ENCODE measurements at places on chromosomes 7 and 10. TPM values are rescaled to one million over a fixed set of nuclear protein-coding genes. Genes with fewer than 3 reads are reported as not detected.

The COBL gene
- polyA plus RNA-seq = not detected

The TWIST1 gene
- not detected for polyA plus RNA-seq

The OR9A2 gene
- polyA plus RNA-seq = not detected

The TMEM130 gene
- not detected for polyA plus RNA-seq

The MDFIC gene
- polyA plus RNA-seq = 194 TPM

The TAS2R41 gene
- polyA plus RNA-seq = not detected

The ITPRID1 gene
- not detected for polyA plus RNA-seq

The PON3 gene
- polyA plus RNA-seq = not detected

The MACROH2A2 gene
- polyA plus RNA-seq = 4.6 TPM

The TBX20 gene
- polyA plus RNA-seq = not detected

The SOSTDC1 gene
- not detected for polyA plus RNA-seq

The AEBP1 gene
- 2.3 TPM for polyA plus RNA-seq

The CACNB2 gene
- polyA plus RNA-seq = 0.81 TPM

The BLNK gene
- polyA plus RNA-seq = 1.0 TPM

The NEUROD6 gene
- polyA plus RNA-seq = not detected

The NPC1L1 gene
- polyA plus RNA-seq = not detected

The ASB15 gene
- polyA plus RNA-seq = 0.21 TPM

The RBP3 gene
- not detected for polyA plus RNA-seq

The OR2A42 gene
- polyA plus RNA-seq = not detected

The IKZF1 gene
- 116 TPM for polyA plus RNA-seq

The GDF2 gene
- polyA plus RNA-seq = not detected

The PSTK gene
- polyA plus RNA-seq = 6.0 TPM

The CDC123 gene
- polyA plus RNA-seq = 124 TPM

The NPY gene
- not detected for polyA plus RNA-seq

The CHST3 gene
- not detected for polyA plus RNA-seq

The FEZF1 gene
- not detected for polyA plus RNA-seq

The MRPL32 gene
- polyA plus RNA-seq = 53.3 TPM

The PKD2L1 gene
- not detected for polyA plus RNA-seq

The CEP55 gene
- polyA plus RNA-seq = 0.69 TPM

The HOGA1 gene
- not detected for polyA plus RNA-seq

The SLC18A2 gene
- polyA plus RNA-seq = 0.91 TPM

The TMEM229A gene
- not detected for polyA plus RNA-seq

The TMEM196 gene
- not detected for polyA plus RNA-seq

The RBP4 gene
- not detected for polyA plus RNA-seq

The TLL2 gene
- not detected for polyA plus RNA-seq

The IL2RA gene
- polyA plus RNA-seq = 29.9 TPM

The SPDYE5 gene
- 0.56 TPM for polyA plus RNA-seq

The SUFU gene
- 2.0 TPM for polyA plus RNA-seq

The PCGF6 gene
- polyA plus RNA-seq = 11.2 TPM

The FOXI2 gene
- not detected for polyA plus RNA-seq
